Fibroblast of the aortic adventitia (primary cell): ENCODE measurements at places on chromosomes 3 and 15.

- DNase-seq, result peak; percentile 85
Measured at GRCh38 chr3:169811631-169812331, 889 bp upstream of the LRRIQ4 start.

- DNase-seq, result peak; percentile 43
Measured at GRCh38 chr3:50474717-50475116, 28.7 kb downstream of the CACNA2D2 start.

DNA sequence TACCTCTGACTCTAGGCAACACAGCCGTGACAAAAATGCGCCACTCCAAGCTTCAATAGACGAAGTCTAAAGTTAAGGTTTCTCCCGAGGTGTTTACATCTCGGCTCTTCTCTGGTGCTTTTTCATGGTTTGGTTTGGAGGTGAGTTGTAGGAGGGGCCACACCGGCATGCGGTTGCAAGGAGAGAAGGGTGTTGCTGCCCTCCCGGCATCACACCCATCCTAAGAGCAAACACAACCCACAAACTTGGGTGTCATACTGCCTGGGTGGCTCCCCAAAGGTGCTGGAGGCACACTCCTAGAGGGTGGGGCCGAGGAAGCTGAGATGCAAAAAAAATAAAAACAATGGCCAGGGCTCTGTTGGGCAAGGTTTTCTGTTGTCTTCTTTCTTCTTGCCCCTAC is 225.2 kb upstream of the ICE2 start:
- no peak for DNase-seq

DNA sequence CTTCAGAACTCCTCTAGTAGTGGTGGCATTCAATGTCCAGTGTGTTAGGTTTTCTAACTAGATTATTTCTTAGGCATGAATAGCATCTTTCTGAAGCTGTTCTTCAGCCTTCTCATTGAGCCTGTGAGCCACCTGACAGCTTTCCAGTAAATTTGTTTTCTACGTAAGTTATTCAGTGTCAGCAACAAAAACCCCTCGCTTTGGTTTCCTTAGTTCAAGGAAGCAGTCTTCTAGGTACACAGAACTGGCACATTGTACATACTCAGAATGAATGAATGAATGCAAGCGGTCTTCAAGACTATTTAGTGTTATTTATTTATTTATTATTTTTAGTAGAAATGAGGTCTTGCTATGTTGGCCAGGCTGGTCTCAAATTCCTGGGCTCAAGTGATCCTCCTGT is 44.9 kb downstream of the DRD3 start:
- no peak for DNase-seq

DNA sequence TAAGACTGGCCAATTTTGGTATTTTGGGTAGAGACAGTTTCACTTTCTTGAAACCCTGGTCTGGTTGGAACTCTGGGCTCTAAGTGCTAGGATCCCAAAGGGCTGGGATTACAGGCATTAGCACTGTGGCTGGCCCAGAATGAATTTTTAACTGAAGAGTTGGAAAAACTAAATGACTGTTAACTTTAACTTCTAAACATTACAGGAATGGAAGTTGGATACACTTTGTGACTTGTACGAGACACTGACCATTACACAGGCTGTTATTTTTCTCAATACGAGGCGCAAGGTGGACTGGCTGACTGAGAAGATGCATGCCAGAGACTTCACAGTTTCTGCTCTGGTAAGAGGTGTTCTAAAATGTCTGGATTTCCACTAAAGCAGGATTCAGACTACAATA is 3.5 kb downstream of the EIF4A2 start:
- DNase-seq, result no peak

GRCh38 chr15:75599401-75599800 is 20.3 kb upstream of the PTPN9 start:
- DNase-seq, result no peak

DNA sequence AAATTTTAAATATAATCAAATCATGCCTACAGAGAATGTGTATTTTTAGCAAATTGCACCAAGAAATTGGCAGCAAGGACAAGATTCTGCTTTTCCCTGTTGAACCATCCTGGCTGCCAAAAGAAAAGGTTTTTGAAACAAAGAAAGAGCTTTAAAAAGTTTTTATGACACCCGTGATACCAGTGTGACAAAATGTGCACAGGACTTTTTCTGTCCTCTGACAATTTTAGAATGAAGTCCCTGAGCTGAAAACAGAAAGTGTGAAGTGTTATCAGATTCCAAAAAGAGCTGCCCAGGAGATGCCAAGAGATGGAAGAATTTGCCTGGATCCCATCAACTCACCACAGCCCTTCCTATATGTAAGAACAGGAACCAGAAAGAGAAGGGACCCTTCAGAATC is 33.2 kb upstream of the TMC3 start:
- no peak for DNase-seq

DNA sequence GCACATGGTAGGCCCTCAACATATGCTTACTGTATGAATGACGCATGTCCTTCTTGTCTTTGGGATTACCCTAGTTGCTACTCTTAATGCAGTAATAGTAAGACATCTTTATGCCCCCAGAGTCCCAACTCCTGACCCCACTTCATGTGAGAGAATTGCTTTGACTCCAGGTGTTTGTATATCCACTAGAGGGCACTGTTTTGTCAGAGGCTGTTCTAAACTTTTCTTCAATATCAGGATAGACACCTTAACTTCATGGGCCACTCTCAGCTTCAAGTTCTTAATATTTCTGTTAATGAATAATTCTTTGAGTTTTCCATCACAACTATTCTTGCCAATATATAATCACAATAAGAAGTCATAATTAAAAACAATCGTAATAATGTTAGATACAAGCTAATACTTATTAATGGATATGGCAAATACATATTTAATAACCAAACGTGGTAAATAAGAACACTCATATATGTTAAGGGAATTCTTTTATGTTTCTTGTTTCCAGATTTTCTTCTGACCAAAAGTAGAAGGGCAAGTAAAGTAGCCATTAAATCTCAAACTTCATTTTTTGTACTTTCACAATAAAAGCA is 337.2 kb upstream of the DNAJC19 start:
- peak; percentile 54 for DNase-seq

DNA sequence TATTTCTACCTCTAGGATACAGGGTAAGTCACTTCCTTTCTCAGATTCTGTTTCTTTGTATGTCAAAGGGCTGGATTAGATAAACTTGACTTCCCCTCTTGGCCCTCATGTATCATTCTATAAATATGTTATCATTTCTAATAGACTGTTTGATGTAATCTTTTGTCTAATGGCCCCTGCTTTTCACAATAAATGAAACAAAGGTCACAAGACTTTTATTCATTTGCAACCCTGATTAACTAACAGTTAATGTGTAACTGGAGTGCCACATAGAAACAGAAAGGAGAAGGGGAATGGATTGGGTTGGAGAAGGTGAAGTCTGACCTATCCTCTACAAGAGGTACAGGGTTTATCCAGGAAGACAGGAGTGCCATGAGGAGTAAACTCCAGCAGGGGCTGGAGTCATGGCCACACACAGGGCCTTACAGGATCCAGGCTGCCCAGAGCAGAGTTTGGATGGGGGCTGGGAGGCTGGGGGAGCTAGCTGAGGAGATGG is 8.0 kb upstream of the B3GNT5 start:
- no peak for DNase-seq

- DNase-seq, result no peak
Measured at GRCh38 chr3:48397767-48398681, 26.0 kb downstream of the FBXW12 start.

- DNase-seq, result no peak
Measured at GRCh38 chr3:111045564-111045963, 26.1 kb upstream of the NECTIN3 start.

GRCh38 chr3:58617338-58617761 is 40.2 kb upstream of the FAM107A start:
- no peak for DNase-seq

- DNase-seq, result no peak
Measured at GRCh38 chr3:49618412-49618811, 55.7 kb upstream of the APEH start.

GRCh38 chr3:139338405-139338804 is 5.4 kb upstream of the MRPS22 start:
- no peak for DNase-seq

GRCh38 chr3:186223476-186223875 is 114.6 kb upstream of the ETV5 start:
- no peak for DNase-seq

DNA sequence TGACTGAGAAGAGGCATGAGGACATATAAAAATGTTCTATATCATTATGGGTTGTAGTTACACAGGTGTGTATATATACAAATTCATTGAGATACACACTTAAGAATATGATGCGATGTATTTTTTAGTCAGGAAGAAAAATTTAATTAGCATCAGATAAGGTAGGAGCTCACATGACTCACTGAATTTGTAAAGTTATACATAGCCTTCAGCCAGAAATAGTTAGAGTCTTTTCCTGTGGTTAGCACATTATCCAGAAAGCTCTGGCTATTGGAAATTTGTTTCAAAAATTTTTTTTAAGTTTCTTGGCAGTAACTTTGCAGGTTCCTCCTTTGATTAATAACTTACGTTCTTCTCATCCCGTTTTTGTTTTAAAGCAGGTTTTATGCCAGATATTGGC is 88.6 kb downstream of the STT3B start:
- no peak for DNase-seq

DNA sequence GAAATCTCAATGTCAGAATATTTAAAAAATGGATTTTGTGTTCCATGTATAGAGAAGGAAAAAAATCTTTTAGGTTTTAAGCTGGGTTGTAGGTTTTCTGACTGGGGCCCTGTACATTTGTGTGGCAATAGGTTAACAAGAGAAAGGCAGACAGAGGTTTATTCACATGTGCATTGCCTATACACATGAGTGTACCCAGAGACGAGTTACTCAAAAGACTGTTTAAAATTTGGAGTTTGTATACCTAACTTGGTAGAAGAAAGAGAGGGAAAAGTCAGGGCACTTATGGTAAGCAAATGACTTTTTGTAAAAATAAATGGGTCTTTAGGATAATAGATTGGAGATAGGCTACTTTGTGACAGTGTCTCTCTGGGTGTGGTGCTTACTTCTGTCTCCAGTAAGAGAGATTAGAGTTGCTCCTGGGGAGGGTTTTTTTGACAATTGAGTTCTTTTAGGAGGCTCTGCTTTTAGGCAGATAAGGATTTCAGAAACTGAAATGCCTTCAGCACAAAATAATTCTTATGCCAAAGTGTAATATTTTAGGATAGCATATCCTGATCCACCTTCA is 225.2 kb downstream of the TCF12 start:
- DNase-seq, result no peak

DNA sequence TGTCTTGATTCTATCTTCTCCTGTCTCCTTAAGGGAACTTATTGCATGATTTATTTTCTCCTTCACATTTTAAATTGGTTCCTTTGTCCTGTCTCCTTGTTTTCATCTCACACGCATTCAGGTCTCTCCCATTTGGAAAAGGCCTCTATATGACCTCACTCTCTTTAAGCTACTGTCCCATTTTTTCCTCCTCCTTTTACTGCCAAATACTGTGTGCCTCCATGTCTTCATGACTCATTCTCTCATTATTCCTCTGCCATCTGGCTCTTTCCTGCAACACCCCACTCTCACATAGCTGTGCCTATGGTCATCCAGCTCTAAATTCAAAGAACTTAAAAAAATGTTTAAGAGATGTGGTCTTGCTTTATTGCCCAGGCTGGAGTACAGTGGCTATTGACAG is 48.0 kb downstream of the TYRO3 start:
- DNase-seq, result peak; percentile 96

DNA sequence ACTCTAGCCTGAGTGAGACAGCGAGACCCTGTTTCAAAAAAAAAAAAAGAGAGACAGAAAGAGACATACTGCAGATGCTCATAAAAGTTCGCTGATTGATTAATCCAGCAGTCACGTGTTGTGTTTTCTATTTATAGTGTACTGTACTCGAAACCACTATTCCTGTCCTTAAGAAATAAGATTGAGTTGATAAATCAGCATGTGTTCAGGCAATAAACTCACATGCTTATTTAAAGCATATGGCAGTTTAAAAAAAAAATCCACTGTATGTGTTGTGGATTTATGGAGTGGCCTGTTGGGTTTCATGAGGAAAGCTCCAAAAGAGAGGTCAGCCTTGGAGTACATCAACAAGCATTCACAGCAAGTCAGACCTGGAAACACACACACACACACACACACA is 17.7 kb downstream of the RPL22L1 start:
- DNase-seq, result no peak

- DNase-seq, result peak; percentile 71
Measured at GRCh38 chr3:70947579-70947978, 635.1 kb upstream of the MDFIC2 start.

- no peak for DNase-seq
Measured at GRCh38 chr15:68012911-68013310, 41.2 kb upstream of the PIAS1 start.

GRCh38 chr3:194955979-194956696 is 270.5 kb downstream of the FAM43A start:
- no peak for DNase-seq

GRCh38 chr3:134068429-134068828 is 38.7 kb upstream of the SLCO2A1 start:
- DNase-seq, result no peak

DNA sequence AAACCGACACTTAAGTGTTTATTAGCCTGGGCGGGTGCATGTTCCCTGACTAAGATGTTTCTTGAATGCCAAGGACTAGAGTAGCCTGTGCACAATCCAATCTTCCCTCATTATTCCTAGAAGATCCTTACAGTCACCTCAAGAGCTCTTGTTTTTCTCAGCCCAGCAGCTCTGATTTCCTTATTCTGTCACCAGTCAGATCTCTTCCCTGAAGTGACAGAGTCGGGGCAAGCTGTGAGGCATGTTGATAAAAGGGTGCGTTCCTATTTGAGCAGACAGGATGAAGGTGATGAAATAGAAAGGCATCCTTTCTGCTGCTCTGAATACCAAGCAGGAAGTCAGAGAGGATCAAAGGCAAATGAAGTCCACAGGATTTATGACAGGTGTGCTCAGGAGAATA is 125.6 kb upstream of the MCTP2 start:
- no peak for DNase-seq

DNA sequence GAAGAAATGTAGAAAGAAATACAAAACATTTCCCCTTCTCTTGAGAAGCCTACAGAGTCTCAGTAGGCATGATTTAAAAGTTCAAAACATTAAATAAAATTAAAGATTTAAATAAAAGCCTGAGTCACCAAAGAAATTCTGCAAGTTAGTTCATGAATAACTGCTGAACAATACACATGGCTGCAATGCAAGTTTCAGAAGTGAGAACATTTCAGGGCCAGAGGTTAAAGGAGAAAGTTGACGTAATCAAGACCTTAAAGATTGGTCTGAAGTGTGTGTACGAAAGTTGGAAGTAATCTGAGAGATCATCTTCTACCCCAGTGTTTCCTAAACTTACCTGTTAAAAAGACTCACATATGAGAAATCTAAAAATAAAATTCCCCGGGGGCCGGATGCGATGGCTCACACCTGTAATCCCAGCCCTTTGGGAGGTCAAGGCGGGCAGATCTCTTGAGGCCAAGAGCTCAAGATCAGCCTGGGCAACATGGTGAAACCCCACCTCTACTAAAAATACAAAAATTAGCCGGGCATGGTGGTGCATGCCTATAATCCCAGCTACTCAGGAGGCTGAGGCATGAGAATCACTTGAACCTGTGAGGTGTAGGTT is 108.7 kb upstream of the PHLDB2 start:
- no peak for DNase-seq

GRCh38 chr3:155079746-155080487 is at the start of gene MME:
Gene MME (plus strand): TSS chr3:155080319. CDS start chr3:155084168, 3,849 bp downstream.
- DNase-seq, result peak; percentile 72

GRCh38 chr3:134334901-134335280 is 39.4 kb downstream of the AMOTL2 start:
- no peak for DNase-seq

- peak; percentile 81 for DNase-seq
Measured at GRCh38 chr15:37093480-37094332, 6.6 kb downstream of the MEIS2 start.

GRCh38 chr3:194612221-194612620 is 21.0 kb downstream of the TMEM44 start:
- DNase-seq, result no peak

- DNase-seq, result no peak
Measured at GRCh38 chr3:35257641-35258040, 381.7 kb upstream of the ARPP21 start.
